ENCODE measurements at places on chromosomes 13 and 19.

DNA sequence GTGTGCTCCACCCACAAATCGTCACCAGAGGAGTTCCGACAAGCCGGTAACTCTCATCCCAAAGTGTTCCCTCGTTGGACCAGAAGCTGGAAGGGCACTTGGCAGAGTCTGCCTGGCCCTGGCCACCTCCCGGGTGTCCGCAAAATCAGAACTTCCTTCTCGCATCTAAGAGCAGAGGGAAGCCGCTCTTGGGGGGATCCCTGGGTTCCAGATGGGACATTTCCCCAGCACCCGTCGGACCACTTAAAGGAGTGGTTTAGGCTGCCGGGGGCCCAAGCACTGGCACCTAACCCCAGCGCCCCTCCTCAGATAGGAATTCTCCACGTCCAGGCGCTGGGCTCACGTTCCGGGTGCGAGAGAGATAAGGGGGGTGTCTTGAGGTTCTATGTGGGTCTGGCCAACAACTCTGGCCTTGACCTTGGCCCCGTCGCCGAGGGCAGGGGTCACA lies 857 bp upstream of the MAP2K7 start:
- peak; percentile 56 for DNase-seq

GRCh38 chr19:46842791-46843190 lies 7.9 kb downstream of the AP2S1 start:
- no peak for DNase-seq

- DNase-seq: peak; percentile 68
Observed at GRCh38 chr19:54470991-54471782, 1.9 kb downstream of the CDC42EP5 start.

GRCh38 chr19:33377586-33378475 lies 4.3 kb downstream of the CEBPG start:
- DNase-seq: peak; percentile 76

- no peak for DNase-seq
Observed at GRCh38 chr19:50036908-50037307, 11.1 kb downstream of the ZNF473 start.

GRCh38 chr19:48755084-48755641 lies at the start of gene FGF21:
FGF21 (plus strand) TSS chr19:48755524; CDS start chr19:48756237, 713 bp downstream.
- DNase-seq: no peak

DNA sequence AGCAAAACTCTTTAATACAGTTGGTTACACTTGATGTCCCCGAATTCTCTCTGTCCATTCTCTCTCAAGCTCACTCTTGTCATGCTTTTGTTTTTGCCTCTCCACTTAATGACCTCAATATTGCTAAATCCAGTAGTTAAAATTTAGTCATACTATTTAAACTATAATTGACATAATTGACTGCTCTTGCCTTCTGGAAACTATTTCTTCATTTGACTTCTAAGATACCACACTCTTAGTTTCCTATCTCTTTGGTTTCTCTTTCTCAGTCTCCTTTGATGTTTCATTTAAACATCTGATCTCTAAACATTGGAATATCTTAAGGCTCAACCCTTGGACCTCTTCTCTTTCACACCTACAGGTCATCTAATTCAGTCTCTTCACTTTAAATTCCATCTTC lies 211.3 kb downstream of the COG6 start:
- DNase-seq: no peak

- DNase-seq: peak; percentile 18
Observed at GRCh38 chr13:100129605-100130004, 40.7 kb downstream of the PCCA start.

GRCh38 chr13:48875047-48875446 lies 100.7 kb upstream of the FNDC3A start:
- DNase-seq: no peak

DNA sequence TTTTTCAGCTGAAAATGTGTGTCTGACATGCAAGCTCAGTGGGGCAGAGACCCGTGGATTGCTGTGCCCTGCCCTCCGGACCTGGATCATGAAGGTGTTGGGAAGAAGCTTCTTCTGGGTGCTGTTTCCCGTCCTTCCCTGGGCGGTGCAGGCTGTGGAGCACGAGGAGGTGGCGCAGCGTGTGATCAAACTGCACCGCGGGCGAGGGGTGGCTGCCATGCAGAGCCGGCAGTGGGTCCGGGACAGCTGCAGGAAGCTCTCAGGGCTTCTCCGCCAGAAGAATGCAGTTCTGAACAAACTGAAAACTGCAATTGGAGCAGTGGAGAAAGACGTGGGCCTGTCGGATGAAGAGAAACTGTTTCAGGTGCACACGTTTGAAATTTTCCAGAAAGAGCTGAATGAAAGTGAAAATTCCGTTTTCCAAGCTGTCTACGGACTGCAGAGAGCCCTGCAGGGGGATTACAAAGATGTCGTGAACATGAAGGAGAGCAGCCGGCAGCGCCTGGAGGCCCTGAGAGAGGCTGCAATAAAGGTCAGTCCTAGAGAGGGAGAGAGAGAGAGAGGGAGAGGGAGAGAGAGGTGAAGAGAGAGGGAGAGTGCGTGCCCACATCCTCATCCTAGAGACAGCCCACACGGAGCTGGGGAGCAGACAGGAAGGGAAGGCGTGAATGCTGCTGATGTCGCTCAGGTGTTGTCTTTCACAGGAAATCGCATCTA lies 5.1 kb upstream of the DCUN1D2 start:
- DNase-seq: no peak

DNA sequence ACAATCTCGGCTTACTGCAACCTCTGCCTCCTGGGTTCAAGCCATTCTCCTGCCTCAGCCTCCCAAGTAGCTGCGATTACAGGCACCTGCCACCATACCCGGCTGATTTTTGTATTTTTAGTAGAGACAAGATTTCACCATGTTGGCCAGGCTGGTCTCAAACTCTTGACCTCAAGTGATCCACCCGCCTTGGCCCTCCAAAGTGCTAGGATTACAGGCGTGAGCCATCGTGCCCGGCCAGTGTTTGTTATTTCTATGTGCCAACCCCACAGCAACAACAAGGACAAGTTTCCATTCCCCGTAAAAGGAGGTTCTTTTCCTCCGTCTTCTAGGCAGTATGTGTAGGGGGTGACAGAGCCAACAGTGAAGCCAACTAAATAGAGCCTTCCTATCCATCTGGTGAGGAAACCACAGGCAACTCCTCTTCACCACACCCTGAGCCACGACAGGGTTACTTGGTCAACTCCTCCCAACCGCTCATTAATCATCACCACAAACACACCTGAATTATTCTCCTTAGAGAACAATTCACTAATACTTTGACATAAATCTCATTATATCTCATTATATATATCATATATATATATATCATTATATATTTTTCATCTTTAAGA lies 25.5 kb downstream of the FOXO1 start:
- DNase-seq: no peak

DNA sequence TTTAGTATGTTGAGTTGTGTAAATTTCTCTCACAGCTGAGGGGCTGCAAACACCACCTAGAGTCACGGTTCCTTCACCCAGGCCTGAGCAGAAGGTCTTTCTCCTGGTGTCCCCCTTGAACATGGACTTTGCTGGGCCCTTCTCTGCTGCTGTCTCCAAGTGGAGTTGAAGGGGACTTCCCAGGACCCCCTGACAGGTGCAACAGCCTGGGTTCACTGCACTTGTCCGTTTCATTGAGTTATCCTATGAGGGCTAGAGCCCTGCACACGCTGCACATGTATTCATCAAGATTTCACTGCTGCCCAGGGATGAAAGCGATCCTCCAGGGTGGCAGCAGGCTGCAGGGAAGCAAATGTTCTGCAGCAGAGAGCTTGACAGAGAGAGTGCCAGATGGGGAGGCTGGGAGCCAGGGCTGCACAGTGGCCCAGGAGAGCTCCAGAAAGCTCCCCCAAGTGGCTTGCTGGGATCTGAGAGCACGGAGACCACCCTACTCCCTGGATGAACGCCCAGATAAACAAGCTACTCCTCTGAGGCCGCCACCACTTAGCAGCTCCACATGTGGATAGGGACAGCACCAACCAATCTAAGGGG lies 10.3 kb downstream of the TMEM272 start:
- DNase-seq: no peak

DNA sequence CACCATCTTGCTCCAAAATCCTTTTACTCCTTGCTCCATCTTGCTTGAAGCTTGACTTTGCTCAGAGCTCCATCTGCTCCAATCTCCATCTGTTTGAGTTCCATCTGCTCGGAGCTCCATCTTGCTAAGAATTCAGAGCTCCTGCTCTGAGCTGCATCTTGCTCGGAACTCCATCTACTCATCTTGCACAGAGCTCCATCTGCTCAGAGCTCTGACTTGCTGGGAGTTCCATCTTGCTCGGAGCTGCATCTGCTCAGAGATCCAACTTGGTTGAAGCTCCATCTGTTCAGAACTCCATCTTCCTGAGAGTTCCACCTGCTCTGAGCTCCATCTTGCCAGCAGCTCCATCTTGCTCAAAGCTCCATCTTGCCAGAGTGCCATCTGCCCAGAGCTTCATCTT lies 80.6 kb upstream of the ZNF98 start:
- no peak for DNase-seq

DNA sequence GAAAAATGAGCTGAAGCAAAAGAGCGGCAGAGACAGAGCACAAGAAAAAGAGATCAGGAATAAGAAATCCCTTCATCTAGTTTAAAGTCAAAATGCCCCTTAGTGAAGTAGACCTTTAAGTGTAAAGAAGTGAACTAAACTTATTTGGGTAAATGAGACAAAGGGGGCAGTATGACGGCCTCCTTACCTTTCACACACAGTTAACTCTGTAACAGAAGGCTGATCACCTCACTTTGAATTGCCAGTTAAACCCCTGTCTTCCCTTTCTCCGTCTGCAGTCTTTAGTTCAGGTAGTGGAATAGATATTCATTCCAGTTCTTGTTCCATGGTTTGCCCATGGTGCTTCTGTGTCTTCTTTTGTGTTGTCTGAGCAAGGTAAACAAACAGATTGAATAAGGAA lies 1029.8 kb downstream of the DIAPH3 start:
- DNase-seq: no peak

- no peak for DNase-seq
Observed at GRCh38 chr13:79447741-79448140, 33.2 kb upstream of the NDFIP2 start.

- no peak for DNase-seq
Observed at GRCh38 chr13:27097691-27098090, 73.9 kb downstream of the USP12 start.

- peak; percentile 19 for DNase-seq
Observed at GRCh38 chr13:97468331-97468730, 34.4 kb downstream of the RAP2A start.

DNA sequence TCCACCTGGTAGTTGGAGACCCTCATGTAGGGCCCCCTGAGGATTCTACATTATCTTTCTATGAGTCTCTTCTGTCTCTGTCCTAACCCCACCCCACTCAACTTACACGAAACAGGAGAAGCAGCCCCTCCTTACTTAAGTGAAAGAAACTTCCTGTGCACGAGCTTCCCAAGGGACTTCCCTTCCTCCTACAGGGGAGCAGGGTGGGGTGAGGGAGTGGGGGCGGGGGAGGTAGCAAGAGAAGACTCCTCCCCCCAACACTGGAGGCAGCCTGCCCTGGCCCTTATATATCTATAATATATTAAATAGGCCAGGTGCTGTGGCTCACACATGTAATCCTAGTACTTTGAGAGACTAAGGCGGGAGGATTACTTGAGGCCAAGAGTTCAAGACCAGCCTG lies 5.5 kb upstream of the PDE4C start:
- no peak for DNase-seq

DNA sequence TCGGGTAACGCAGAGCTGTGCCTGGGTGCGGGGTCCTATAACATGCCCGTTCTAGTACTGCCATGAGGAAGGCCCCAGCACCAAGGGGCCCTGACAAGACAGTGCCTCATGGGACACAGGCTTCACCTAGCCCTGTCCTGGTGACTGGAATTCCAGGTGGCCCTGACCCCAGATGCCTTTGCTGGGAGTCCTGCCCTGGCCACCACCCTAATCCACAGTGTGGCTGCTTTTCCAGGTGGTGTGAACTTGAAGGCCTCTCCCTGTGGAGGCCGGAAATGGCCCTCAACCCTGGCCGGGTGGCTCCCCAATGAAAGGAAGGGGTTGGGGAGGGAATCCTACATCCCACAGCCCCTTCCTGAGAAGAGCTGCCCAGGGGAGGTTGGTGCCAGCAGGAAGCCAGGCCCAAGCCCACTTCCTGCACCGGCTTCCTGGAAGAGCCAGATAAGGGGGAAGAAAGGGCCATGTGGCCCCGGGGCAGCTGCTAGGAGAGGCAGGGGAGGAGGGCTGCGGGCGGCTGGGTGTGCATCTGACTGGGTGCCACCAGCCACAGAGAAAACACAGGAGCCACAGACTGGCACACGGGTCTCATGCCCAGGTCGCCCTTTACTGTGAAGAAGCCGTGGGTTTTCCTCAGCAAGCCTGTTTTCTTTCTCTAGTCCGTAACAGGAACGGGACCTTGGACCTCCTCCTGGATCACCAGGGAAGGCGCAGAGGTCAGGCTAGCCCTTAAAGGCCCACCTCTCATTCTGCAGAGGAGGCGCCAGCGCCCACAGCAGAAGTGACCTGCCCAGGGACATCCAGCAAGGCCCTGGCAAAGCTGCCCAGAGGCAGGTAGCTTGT lies 4.7 kb downstream of the LSM4 start:
- no peak for DNase-seq

DNA sequence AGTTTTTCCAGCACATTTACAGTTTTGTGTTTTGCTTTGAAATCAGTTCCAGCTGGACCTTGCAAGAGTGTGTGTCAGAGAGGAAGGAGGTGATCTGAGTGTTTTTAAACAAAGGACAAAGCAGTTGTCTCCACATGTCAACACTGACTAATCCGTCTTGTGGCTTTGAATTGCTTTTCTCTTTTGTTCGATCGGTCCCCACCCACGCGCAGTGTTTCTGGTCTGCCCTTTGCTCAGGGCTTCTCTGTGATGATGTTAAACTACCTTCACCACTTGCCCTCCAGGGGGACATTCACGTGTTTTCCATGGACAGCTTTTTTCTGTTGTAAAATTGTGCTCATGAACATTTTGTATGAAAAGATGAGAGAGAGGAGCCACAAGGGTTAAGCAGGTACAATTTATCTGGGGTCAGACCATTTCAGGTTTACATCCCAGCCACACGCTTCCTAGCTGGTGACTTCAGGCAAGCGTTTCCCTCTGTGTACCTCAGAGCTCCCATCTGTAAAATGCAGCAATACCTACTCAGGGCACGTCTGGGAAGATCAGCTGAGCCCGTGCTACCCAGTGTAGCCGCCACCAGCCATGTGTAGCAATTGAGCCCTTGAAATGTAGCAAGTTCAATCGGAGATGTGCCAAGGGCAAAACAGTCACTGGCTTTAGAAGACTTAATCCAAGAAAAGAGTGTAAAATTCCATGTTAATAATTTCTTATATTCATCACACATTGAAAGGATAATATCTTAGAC lies 13.5 kb upstream of the PLA2G4C start:
- peak; percentile 81 for DNase-seq

GRCh38 chr13:44231786-44232516 lies 141.7 kb upstream of the SERP2 start:
- DNase-seq: peak; percentile 95

Measured in GM23248 (cell line).